Fibroblast of mammary gland (primary cell): ENCODE measurements at places on chromosomes 16 and 17.
A peak's percentile ranks its signal among the peaks of the same experiment; 100 is the strongest.

- DNase-seq: no peak
Observed at GRCh38 chr16:56357765-56358322, 67.5 kb downstream of the AMFR start.

- no peak for DNase-seq
Observed at GRCh38 chr17:39627712-39628516, 1.2 kb downstream of the PPP1R1B start.

DNA sequence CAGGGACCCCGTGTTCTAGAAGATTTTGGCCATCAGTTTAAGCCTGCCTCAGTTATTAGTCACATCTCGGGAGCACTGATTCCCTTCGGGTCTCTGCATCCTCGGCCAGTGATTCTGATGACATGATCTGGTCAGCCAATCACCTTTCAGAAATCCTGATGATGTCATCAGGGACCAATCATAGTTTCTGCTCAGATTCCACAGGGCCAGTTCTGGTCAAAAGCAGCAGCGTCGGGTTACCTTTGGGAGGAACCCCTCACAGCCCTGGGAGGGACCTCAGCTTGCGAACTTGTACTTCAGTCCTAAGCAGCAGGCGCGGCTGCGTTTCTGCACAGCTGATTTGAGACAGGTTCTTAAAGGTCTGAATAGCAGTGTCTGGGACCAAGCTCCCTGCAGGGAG lies 13.9 kb downstream of the KDM8 start:
- peak; percentile 88 for DNase-seq

DNA sequence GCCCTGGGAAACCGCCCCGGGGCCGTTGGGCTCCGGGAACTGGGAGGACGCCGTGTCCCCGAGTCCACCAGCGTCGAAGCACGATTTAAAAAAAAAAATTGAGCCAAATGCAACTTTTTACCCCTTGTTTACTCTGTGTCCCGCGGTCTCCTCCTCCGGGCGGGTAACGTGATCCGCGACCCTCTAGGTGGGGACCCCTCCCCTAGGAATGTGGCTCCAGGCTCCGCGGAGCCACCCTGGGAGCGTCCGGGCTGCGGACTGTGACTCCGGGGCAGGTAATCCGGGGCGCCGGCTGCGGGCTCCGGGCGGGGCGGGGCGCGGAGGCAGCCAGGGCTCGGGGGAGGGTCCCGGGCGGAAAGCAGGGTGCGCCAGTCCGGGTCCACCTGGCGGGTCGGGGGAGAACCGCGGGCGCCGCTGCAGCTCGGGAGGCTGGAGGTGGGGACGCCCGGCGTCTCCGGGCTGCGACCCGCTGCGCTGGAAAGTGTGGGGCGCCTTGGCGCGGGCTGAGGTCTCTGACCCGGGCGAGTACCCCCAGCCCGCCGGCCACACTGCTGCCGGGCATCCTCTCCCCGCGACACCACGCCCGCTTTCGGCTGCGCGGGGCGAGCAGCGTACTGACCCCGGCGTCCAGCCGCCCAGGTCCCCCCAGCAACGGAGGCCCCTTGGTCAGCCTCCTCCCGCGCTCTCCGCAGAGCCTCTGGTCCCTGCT lies 852 bp upstream of the HELZ start:
- no peak for DNase-seq

GRCh38 chr17:37796076-37796475 lies 51.2 kb upstream of the HNF1B start:
- DNase-seq: no peak
